Stimulated activated CD4-positive, alpha-beta T cell treated with anti-CD3 and anti-CD28 coated beads, Interleukin-2, amount 100 ng/mL, for 4 hours (primary cell): ENCODE measurements at places on chromosomes 16 and 17.
A peak's percentile ranks its signal among the peaks of the same experiment; 100 is the strongest.

- DNase-seq: no peak
These were observed 870 bp upstream of the ZC3H7A start for GRCh38 chr16:11797957-11798299.

- DNase-seq: no peak
These were observed 5.8 kb downstream of the NEUROD2 start for GRCh38 chr17:39601758-39602532.

- DNase-seq: no peak
These were observed 14.9 kb downstream of the TFAP4 start for GRCh38 chr16:4257646-4258556.

DNA sequence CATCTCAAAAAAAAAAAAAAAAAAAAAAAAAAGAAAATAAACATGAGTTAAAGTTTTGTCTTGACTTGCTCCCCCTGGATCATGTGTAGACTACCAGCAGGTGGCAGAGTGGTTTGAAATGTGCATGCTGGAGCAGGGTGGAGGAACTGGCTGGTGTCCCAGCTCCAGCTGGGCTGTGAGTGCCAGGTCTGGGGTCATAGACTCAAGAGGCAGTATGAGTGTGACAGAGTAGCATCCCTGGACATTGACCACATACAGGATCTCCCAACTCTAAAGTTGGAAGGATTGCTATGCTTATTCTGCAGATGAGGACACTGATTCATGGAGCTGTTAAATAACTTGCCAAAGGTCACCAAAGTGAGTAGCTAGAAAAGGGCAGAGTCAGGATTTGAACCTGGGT lies 198.0 kb upstream of the MPHOSPH6 start:
- DNase-seq: no peak

- peak; percentile 7 for DNase-seq
These were observed 66.8 kb downstream of the DNAH3 start for GRCh38 chr16:21083729-21084268.

GRCh38 chr17:63120406-63120805 lies 154.4 kb downstream of the TANC2 start:
- DNase-seq: no peak

- DNase-seq: no peak
These were observed 75.5 kb upstream of the CLEC3A start for GRCh38 chr16:77946823-77947222.

DNA sequence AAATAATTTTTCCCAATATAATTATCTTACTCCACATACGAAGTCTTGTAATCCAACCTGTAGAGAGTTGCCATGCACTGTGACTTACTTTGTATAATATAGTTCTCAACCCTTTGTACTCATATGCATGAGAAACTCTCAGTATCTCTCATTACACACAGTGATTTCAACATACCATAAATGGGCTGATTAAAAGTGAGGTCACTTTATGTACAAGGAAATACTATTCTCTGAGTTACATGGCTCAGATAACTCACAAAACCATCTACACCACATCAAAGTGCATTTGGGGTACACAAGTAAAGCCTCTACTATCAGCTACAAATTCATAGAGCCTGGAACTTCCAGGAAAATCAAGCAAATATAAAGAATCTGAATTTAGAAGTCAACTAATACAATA lies 27.9 kb downstream of the SLFN12 start:
- DNase-seq: no peak

DNA sequence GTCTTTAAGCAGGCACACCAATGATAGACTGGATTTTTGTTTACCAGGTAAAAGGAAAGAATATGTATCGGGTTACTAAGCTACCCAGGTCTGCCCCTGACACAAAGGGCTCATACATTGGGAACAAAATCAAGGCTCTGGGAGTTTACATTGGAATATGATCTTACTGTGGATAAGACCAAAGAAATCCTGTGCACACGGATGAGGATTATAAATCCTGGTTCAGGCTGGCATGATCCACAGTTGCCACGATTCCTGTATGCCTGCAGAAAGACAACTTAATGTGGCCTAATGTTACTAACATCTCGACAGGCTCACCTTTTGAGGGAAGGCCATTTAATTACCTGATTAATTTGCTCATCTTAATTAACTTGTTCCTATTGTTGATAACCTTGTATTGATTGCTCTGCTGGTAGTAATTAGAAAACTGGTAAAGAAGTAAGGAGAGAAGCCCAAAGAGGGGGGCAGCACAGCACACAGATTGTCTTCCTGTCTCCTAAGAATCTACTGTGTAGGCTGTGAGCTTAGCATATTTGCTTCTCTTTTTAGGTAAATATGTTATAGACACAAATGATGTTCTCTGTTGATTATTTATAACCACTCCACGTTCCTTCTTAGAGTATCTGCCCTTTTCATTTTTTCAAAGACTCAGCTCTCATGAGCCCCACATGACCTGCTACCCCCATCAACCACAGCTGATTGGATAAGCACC lies 51.0 kb upstream of the TOX3 start:
- no peak for DNase-seq

GRCh38 chr17:33653399-33653788 lies 360.3 kb upstream of the ASIC2 start:
- no peak for DNase-seq

DNA sequence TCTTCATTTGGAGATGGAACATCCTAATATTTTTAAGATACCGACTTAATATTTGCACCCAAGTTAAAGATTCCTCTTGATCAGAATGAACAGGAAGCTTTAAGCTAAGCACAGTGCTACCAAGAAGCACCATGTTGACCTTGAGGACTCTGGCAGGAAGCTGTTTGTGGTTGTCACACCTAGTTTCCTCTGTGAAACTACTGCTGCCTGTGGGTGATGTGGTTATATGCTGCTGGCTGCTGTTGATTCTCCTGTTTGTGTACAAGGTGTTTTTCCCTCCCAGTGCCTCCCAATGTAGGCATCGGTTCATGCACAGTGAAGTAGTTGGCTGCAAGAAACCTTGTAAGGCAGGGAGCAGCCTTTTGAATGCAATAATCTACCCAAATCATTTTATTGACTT lies 23.4 kb downstream of the RBL2 start:
- peak; percentile 56 for DNase-seq

DNA sequence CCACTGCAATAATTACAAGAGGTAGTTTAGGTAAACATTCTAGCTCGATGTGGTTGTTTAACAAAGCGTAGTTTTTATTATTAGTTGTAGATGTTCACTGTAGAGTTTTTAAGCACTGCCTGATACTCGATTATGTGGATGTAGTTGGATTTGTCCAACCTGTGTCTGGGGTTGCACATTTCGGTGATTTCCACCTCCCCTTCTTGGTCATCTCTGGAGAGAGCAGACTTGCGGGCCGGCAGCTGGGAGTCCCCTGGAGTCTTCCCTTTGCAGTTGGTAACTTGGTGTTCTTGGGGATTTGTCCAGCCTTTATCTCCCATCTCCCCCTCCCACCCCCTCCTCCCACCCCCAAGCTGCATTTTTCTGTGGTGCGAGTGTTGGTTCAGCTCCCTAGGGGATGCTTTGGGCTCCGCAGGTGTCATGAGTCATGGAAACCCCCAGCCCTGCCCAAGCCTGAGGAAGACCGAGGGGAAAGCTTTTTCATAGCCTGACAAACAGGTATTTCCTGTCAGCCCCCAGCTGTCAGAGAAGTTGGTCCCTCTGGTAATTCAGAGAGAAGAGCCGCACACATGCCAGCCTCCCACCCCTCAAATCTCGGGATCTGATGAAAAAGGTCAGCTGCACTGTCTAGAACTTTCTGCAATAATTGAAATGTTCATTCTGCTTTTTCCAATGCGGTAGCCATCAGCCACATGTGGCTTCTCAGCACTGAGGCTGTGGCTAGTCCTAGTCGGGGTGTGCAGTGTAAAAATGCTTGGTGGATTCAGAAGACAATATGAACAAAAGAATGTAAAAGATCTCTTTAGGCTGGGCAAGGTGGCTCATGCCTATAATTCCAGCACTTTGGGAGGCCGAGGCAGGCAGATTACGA lies 50.3 kb downstream of the KSR1 start:
- no peak for DNase-seq

DNA sequence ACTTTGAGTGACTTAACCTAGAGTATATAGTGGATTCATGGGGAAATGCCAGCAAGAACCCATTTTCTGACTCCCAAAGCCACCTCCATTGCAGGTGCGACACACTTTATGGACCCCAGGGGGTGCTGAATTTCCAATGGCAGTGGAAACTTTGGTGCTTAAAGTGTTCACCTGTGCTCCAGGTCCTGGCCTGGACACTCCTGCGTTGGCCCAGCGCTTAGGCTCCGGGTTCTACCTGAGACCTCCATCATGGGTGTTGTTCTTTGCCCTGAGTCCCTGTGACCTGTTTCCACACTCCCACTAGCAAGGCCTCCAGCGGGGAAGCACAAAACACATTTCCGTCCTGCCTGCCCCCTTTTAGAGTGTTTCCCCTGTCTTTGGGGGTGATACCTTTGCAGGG lies 3.0 kb downstream of the CCNF start:
- no peak for DNase-seq
